ENCODE measurements at places on chromosomes 3 and 15. TPM values are rescaled to one million over a fixed set of nuclear protein-coding genes. Genes with fewer than 3 reads are reported as not detected.
A peak's percentile ranks its signal among the peaks of the same experiment; 100 is the strongest.

- peaks cover 8% of the 10 kb centered on the region for H3K27me3 ChIP-seq
- no peak for DNase-seq
- H3K36me3 ChIP-seq, result peaks cover 6% of the 10 kb centered on the region
These were observed 266.3 kb downstream of the RPLP1 start for GRCh38 chr15:69718916-69719315.

DNA sequence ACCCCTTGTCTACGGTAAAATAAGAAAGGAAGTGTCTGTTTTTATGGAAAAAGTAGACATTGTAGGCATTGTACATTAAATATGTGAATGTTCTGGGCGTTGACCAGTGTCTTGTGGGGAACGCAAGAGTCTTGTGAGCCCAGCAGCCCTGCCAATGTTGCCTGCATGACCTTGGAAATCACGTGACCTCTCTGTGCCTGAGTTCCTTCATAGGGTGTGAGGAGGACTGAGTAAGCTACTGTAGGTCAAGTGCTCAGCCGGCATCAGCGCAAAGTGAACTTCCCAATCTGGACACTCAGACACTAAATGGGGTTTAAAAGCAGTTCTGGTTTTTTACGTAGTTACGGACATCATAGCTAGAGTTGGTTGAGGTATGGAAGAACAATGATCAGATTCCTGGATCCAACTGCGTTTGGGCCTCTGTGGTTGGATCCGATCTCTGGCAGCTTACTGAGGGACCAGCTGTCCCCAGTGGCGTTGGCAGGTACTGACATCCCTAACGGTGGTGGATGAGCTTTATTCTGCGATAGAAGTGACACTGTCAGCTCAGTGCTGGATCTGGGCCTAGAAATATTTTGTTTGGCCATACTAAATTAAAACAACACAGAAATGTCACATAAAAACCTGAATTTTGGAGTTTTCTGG, 63.8 kb downstream of the SPSB4 start:
- H3K4me3 ChIP-seq, result no peak overlapping the region
- no peak overlapping the region for H3K27ac ChIP-seq
- peaks cover 14% of the 10 kb centered on the region for H3K27me3 ChIP-seq
- H3K36me3 ChIP-seq, result no peaks in the 10 kb centered on the region
- H3K4me1 ChIP-seq, result no peaks in the 10 kb centered on the region
- no peak for DNase-seq

DNA sequence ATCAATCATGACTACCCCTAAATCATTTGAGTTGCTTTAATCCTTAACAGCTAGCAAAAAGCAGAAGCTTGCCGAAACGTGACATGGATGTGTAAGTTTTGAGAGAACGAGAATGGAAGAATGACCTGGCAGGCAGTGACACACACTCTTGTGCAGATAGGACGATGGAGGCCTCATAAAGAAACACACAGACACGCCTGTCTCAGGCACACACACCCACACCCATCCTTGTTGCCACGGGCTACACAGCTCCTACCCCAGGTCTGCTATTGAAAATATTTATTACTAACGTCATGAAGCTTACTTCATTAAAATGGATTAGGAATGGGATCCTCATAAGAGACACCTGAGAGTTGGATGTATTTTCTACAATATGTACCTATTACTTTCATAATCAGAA, 8.5 kb downstream of the MYO5C start:
- peaks cover 9% of the 10 kb centered on the region for H3K4me1 ChIP-seq
- H3K27me3 ChIP-seq, result peaks cover 10% of the 10 kb centered on the region
- H3K27ac ChIP-seq, result no peak overlapping the region
- no peak overlapping the region for H3K4me3 ChIP-seq
- no peaks in the 10 kb centered on the region for H3K36me3 ChIP-seq
- DNase-seq, result no peak

DNA sequence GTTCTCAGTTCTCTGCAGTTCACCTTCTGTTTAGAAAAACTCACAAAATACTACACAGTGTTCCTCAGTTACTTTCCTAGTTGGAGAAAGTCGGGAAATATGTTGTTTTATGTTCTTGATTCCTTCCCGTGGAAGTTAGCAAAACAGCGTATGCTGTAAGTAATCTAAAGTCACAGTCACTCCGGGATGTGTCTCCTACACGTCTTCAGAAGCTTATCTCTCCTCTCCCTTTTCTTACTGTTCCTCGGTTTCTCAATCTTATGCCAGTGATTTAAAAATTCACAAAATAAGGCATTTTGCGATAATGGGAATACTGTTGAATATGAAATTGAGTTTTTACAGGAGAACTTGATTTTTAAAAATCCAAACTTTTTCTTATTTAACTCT, 1.7 kb downstream of the HEG1 start:
- peak overlapping the region; percentile 89 for H3K27ac ChIP-seq
- H3K4me1 ChIP-seq, result peaks cover 61% of the 10 kb centered on the region
- H3K4me3 ChIP-seq, result peak overlapping the region; percentile 95

GRCh38 chr3:7973006-7973405, 528.6 kb upstream of the LMCD1 start:
- H3K27ac ChIP-seq, result no peak overlapping the region
- H3K36me3 ChIP-seq, result no peaks in the 10 kb centered on the region
- DNase-seq, result no peak

GRCh38 chr15:72933976-72934375, 118.3 kb upstream of the NEO1 start:
- peaks cover 21% of the 10 kb centered on the region for H3K27me3 ChIP-seq
- no peak overlapping the region for H3K4me3 ChIP-seq
- no peak for DNase-seq
- no peak overlapping the region for H3K27ac ChIP-seq
- no peaks in the 10 kb centered on the region for H3K4me1 ChIP-seq
- H3K36me3 ChIP-seq, result no peaks in the 10 kb centered on the region

DNA sequence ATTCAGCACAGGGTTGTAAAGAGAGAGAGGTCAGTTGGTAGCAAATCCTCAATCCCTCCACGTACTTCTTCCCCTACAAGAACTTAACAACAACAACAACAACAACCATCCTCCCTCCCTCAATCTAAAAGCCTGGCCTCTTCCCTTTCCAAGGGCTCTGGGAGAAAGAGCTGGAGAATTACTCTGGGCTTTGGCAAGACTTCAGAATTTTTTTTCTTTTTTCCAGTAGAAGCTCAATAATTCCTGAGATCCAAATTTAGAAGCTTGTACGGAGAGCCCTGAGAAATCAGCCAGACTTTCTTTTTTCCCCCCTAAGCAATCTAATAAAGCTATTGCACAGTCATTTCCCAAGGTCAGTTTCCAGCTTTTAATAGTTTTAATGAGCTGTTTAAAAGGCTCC, 95.8 kb upstream of the CACNA2D3 start:
- no peaks in the 10 kb centered on the region for H3K36me3 ChIP-seq
- no peak for DNase-seq
- H3K27ac ChIP-seq, result no peak overlapping the region
- H3K4me3 ChIP-seq, result no peak overlapping the region

DNA sequence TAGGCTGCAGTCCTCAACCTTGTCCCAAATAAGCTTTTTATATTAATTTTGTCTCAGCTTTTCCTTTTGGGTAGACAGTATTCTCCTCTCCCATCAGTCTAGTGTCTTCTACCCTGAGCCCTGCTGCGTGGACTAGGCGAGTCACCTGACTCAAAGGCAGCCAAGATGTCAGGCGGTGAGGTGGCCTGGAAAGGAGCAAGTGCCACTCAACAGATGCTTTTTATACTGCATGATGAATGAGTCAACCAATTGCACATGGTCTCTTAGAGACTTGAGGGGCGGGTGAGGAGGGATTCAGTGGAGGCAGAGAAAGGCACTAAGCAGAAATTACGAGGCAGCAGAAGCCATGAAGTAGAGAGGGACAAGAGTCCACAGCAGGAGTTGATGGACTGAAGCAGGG, 95.9 kb downstream of the FRMD4B start:
- H3K36me3 ChIP-seq, result no peaks in the 10 kb centered on the region
- DNase-seq, result no peak
- H3K4me1 ChIP-seq, result peaks cover 35% of the 10 kb centered on the region
- no peaks in the 10 kb centered on the region for H3K27me3 ChIP-seq
- no peak overlapping the region for H3K4me3 ChIP-seq
- H3K27ac ChIP-seq, result no peak overlapping the region

DNA sequence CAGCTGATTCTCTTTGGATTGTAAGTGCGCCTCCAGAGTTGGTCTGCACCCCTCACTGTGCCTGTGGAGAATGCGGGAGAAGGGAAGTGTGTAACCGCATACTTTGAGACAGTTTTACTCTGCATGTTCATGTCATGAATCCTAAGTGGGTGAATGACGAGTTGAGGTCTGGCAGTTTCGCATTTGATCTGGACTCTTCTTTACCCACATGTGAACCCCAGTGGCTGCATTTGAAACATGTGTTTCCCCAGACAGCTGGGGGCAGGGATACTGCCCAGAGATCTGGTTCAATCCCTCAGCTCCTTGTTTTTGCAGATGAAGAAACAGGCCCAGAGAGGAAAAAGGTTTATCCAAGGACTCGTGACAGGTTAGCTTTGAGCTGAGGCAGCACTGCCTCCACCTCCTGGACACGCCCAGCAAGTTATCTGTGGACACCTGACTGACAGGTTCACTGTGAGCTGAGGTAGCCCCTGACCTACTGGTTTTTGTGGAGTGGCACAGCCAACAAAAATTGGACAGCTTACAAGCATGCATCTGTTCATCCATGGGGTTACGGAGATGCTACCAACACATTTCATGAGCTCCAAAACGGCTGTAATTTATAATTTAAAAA, 207.3 kb downstream of the XXYLT1 start:
- DNase-seq, result no peak
- H3K4me3 ChIP-seq, result no peak overlapping the region
- H3K36me3 ChIP-seq, result no peaks in the 10 kb centered on the region
- H3K4me1 ChIP-seq, result no peaks in the 10 kb centered on the region
- H3K27ac ChIP-seq, result no peak overlapping the region

DNA sequence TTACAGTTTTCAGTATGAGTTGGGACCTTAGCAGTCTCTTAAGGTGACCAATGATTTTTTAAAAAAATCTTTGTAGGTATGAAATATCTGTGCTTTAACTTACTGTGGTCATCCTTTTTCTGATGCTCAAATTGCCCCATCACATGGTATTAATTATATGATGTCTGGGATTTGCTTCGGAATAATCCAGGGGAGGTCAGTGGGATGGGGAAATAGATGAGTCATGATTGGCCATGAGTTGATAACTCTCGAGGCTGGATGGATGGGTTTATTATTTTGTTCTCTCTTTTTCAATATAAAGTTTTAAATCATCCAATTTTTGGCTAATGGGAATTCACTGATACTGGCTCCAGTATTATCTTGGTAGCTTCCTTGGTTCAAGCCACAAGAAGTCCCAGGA, 370.3 kb upstream of the TPM1 start:
- no peaks in the 10 kb centered on the region for H3K27me3 ChIP-seq
- H3K4me1 ChIP-seq, result no peaks in the 10 kb centered on the region
- no peak overlapping the region for H3K27ac ChIP-seq
- no peaks in the 10 kb centered on the region for H3K36me3 ChIP-seq

DNA sequence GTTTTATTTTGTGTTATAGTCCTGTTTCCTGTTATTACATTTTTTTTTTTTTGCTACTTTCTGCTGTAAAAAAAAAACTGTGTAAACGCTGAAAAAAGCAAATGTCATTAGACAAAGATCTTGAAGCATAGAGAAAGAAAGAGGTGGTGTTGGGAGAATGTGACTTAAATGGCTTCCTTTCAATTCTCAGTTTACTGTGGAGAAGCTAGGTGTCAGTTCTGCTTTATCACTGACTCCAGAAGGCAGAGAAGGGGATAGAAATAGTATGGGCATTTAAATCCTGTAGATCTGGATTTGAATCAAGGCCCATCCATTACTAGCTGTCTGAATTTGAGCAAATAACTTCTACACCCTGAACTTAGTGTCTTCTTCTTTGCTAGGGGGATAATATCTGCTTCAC, 23.0 kb downstream of the PPM1L start:
- no peaks in the 10 kb centered on the region for H3K36me3 ChIP-seq
- H3K4me3 ChIP-seq, result no peak overlapping the region
- no peaks in the 10 kb centered on the region for H3K4me1 ChIP-seq
- peaks cover 8% of the 10 kb centered on the region for H3K27me3 ChIP-seq

- no peaks in the 10 kb centered on the region for H3K36me3 ChIP-seq
- no peak for DNase-seq
- peaks cover 59% of the 10 kb centered on the region for H3K27me3 ChIP-seq
These were observed 18.7 kb downstream of the SEMA5B start for GRCh38 chr3:123008840-123009239.

GRCh38 chr3:55876560-55876959, 389.5 kb upstream of the WNT5A start:
- no peak for DNase-seq
- no peaks in the 10 kb centered on the region for H3K4me1 ChIP-seq
- no peak overlapping the region for H3K27ac ChIP-seq
- no peak overlapping the region for H3K4me3 ChIP-seq
- H3K27me3 ChIP-seq, result no peaks in the 10 kb centered on the region
- H3K36me3 ChIP-seq, result no peaks in the 10 kb centered on the region

DNA sequence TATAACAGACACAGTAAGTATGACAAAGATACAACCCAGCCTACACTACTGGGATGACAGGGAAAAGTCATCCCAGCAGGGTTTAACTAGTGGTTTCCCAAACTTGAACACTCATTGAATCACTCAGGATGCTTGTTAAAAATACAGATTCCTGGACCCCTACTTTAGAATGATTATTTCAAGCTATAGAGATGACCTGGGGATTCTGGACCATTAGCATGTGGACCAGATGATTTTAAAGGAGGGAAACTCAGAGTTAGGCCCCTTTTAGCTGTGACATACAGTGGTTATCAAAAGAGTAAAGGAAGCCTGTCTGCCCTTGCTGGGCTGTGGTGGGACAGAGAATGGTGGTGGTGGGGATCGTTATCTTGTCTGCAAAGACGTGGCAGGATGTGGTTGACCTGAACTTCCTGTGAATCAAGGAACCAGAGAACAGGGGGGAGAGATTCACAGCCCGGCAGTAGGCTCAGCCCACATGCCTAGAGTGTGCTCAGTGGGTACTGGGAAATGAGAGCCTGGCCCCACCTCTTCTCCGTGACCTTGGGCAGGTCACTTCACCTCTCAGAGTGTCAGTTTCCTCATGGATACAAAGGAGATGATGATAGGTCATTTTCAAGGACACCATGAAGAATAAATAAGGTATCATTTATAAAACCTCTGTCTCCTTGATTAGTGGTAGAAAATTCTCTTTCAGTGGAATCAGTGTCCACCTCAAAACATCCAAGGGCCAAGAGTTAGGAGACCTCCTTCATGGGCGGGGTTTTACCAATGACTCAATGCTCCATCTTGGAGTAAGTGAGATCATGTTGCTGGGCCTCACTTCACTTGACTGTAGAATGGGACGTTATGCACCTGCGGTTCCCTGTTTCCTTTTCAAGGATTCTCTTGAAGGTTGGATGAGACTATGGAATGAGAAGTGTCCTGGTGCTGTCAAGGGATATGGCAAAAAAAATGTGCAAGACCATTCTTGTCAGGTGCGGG, 306.5 kb downstream of the RPLP1 start:
- peak; percentile 90 for DNase-seq
- H3K27me3 ChIP-seq, result peaks cover 2% of the 10 kb centered on the region
- peaks cover 21% of the 10 kb centered on the region for H3K36me3 ChIP-seq
- peaks cover 80% of the 10 kb centered on the region for H3K4me1 ChIP-seq

The NR1I2 gene
- 0.11 TPM for total RNA-seq

The SETD2 gene
- 41.2 TPM for total RNA-seq

The CATSPER2 gene
- 9.8 TPM for total RNA-seq

The SPTBN5 gene
- total RNA-seq, result 0.90 TPM

The NPTN gene
- total RNA-seq, result 76.6 TPM

The C3orf62 gene
- 7.8 TPM for total RNA-seq

The ZNF148 gene
- 37.0 TPM for total RNA-seq

The MOBP gene
- total RNA-seq, result 0.14 TPM

The ARGFX gene
- not detected for total RNA-seq

The PCYT1A gene
- 53.7 TPM for total RNA-seq

The SYNM gene
- 0.55 TPM for total RNA-seq
